Naive thymus-derived CD4-positive, alpha-beta T cell (primary cell): ENCODE measurements at places on chromosomes 4 and X. TPM values are rescaled to one million over a fixed set of nuclear protein-coding genes. Genes with fewer than 3 reads are reported as not detected.

Gene HERC3
- total RNA-seq: 37.8 and 38.1 TPM in 2 replicates

Gene SAT1
- 273 TPM for total RNA-seq

Gene FAM241A
- 2.4 TPM for total RNA-seq

Gene ARHGEF6
- 102 and 104 TPM in 2 replicates for total RNA-seq

DNA sequence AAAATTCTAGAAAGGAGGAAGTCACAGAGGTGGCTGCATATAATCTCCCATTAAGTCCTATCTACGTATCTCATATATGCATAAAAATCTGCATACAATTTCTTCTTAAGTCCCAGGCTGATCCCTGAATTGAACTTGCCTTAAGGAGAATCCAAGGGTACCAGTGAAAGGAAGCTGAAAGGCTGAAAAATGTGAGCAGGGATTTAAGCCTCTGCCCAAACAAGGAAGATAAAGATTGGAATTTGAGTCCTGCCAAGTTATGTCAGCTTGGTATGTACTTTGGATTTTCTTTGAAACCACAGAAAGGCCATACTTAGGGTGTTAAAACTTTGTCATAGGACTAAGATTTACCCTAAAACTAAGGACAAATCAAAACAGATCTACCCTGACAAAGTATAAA is 26.5 kb upstream of the GEMIN8 start:
- no peak overlapping the region for H3K27ac ChIP-seq
- no peak overlapping the region for H3K4me3 ChIP-seq
- H3K27me3 ChIP-seq: no peaks in the 10 kb centered on the region
- H3K4me1 ChIP-seq: no peaks in the 10 kb centered on the region
- no peak for DNase-seq

GRCh38 chr4:13452927-13453579 is 31.1 kb downstream of the RAB28 start:
- no peaks in the 10 kb centered on the region for H3K27me3 ChIP-seq
- no peaks in the 10 kb centered on the region for H3K4me1 ChIP-seq
- no peaks in the 10 kb centered on the region for H3K36me3 ChIP-seq

GRCh38 chr4:104015680-104016079 is 295.9 kb upstream of the TACR3 start:
- H3K36me3 ChIP-seq: no peaks in the 10 kb centered on the region
- DNase-seq: no peak
- H3K27ac ChIP-seq: no peak overlapping the region
- H3K4me3 ChIP-seq: no peak overlapping the region

GRCh38 chr4:73603854-73604584 is 16.2 kb downstream of the RASSF6 start:
- no peaks in the 10 kb centered on the region for H3K36me3 ChIP-seq
- no peak overlapping the region for H3K27ac ChIP-seq
- no peak for DNase-seq
- no peaks in the 10 kb centered on the region for H3K4me1 ChIP-seq
- no peak overlapping the region for H3K4me3 ChIP-seq
- no peaks in the 10 kb centered on the region for H3K27me3 ChIP-seq

- DNase-seq: no peak
- no peaks in the 10 kb centered on the region for H3K36me3 ChIP-seq
- no peak overlapping the region for H3K27ac ChIP-seq
- H3K4me1 ChIP-seq: no peaks in the 10 kb centered on the region
- no peaks in the 10 kb centered on the region for H3K27me3 ChIP-seq
Observed at GRCh38 chr4:64911846-64912245, 502.6 kb upstream of the TECRL start.

- H3K36me3 ChIP-seq: no peaks in the 10 kb centered on the region
- H3K27me3 ChIP-seq: no peaks in the 10 kb centered on the region
- H3K27ac ChIP-seq: no peak overlapping the region
- DNase-seq: no peak
Observed at GRCh38 chr4:126906466-126906865, 726.3 kb upstream of the INTU start.

GRCh38 chrX:151982222-151982621 is 7.7 kb upstream of the GABRE start:
- H3K4me3 ChIP-seq: no peak overlapping the region
- no peaks in the 10 kb centered on the region for H3K27me3 ChIP-seq
- no peaks in the 10 kb centered on the region for H3K4me1 ChIP-seq
- DNase-seq: no peak
- no peaks in the 10 kb centered on the region for H3K36me3 ChIP-seq

DNA sequence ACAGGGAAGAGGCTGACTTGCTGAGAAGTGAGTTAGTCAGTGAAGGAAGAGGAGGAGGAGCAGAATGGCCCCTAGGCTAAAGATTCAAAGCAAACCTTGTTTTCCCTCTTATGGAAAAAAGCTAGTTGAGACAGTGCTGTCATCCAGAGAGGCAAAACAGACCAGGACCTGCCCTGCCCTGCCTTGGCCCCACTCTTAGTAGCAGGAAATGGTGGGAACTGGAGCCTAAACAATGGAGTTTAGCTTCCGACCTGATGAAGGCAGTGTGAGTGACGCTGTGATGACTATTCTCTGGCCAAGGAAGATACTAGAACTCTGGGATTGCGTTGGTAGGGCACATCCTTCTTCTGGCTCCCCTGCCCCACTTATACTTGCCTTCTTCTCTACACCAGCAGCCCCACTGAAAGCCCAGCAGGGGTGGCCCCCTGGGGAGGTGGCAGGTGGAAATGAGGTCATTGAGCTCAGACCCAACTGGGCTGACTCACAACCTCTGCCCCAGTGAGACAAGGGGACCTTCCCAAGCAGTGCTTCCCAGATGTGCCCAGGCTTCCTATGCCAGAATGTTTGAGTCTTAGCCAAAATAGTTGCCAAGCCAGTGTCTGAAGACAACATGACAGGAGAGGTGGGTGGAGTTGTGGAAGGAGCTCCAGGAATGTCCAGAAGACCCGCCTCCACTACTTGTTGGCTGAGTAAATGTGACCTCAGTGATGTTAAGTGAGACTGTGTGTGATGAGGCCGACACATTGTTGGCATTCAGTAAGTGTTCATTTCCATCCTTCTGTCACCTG is 38.8 kb downstream of the MSN start:
- H3K27me3 ChIP-seq: no peaks in the 10 kb centered on the region
- no peak overlapping the region for H3K4me3 ChIP-seq
- H3K27ac ChIP-seq: peak overlapping the region; percentile 64
- DNase-seq: no peak

DNA sequence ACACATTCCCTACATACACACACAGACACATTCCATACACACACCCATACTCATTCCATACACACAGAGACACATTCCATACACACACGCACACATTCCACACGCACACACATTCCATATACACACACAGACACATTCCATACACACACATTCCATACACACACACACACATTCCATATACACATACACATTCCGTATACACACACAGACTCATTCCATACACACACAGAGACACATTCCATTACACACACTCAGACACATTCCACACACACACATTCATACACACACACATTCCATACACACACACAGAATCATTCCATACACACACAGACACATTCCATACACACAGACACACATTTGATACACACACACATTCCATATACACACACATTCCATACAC is 15.2 kb downstream of the LINC00632 start:
- no peaks in the 10 kb centered on the region for H3K36me3 ChIP-seq
- H3K4me1 ChIP-seq: no peaks in the 10 kb centered on the region
- no peaks in the 10 kb centered on the region for H3K27me3 ChIP-seq
- no peak overlapping the region for H3K27ac ChIP-seq
- no peak overlapping the region for H3K4me3 ChIP-seq

GRCh38 chr4:10666616-10667015 is 18.0 kb downstream of the CLNK start:
- no peak overlapping the region for H3K27ac ChIP-seq
- no peak for DNase-seq
- H3K4me1 ChIP-seq: no peaks in the 10 kb centered on the region
- no peaks in the 10 kb centered on the region for H3K27me3 ChIP-seq
- H3K36me3 ChIP-seq: no peaks in the 10 kb centered on the region

- no peaks in the 10 kb centered on the region for H3K36me3 ChIP-seq
- DNase-seq: no peak
- no peak overlapping the region for H3K4me3 ChIP-seq
- no peaks in the 10 kb centered on the region for H3K4me1 ChIP-seq
- H3K27me3 ChIP-seq: no peaks in the 10 kb centered on the region
- no peak overlapping the region for H3K27ac ChIP-seq
Observed at GRCh38 chr4:1416051-1416947, 10.1 kb upstream of the NKX1-1 start.

DNA sequence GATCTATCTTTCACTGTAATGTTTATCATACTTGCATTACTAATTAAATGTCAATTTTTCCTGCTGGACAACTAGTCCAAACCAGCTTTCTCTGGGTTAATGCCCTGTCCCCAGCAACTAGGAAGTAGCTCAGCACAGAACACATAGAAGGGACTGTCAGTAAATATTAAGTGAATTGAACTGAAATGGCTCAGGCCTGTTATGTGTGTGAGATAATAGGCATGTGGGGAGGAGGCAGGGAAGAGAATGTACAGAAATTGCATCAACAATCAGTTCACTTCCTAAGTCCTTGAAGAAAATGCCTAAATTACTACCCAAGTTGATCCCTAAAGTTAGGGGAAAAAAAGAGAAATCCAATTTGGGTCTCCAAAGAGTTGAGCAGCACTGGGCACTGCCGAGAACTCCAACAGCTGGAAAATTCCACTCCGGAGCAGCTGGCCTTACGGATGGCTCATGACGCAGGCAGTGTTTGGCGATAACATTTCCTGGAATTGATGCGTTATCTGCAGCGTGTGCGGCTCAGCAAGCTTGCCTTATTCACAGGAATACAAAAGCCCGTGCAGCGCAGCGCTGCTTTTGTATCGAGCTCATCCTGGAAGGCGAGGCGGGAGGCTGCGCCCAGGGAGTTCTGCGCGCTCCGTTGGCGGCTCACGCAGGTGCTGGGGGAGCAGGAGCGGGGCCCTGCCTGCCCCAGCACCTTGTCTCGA is 297.3 kb upstream of the LCORL start:
- H3K27me3 ChIP-seq: no peaks in the 10 kb centered on the region
- no peak overlapping the region for H3K4me3 ChIP-seq
- no peak overlapping the region for H3K27ac ChIP-seq

- H3K36me3 ChIP-seq: no peaks in the 10 kb centered on the region
- no peak overlapping the region for H3K4me3 ChIP-seq
- H3K4me1 ChIP-seq: no peaks in the 10 kb centered on the region
- no peak overlapping the region for H3K27ac ChIP-seq
- no peak for DNase-seq
Observed at GRCh38 chr4:147078875-147079658, 133.4 kb upstream of the TTC29 start.

DNA sequence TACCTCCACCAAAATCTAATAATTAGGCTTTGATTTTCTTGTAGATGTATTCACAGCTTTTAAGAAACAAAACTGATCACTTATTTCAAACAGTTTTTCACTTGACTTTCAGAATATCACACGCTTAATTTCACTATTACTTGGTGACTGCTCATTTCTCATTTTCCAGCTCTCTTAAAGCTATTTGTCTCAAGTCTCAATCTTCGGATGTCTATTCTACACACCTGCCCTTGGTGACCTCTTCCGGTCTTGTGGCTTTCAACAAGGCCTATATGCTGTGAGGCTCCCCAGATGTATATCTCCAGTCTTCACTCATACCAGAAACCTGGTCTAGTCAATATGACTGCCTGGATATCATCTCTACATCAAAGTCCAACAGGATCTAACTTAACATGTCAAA is 34.9 kb upstream of the ANXA10 start:
- H3K4me1 ChIP-seq: no peaks in the 10 kb centered on the region
- H3K4me3 ChIP-seq: no peak overlapping the region
- no peaks in the 10 kb centered on the region for H3K36me3 ChIP-seq
- no peak for DNase-seq

DNA sequence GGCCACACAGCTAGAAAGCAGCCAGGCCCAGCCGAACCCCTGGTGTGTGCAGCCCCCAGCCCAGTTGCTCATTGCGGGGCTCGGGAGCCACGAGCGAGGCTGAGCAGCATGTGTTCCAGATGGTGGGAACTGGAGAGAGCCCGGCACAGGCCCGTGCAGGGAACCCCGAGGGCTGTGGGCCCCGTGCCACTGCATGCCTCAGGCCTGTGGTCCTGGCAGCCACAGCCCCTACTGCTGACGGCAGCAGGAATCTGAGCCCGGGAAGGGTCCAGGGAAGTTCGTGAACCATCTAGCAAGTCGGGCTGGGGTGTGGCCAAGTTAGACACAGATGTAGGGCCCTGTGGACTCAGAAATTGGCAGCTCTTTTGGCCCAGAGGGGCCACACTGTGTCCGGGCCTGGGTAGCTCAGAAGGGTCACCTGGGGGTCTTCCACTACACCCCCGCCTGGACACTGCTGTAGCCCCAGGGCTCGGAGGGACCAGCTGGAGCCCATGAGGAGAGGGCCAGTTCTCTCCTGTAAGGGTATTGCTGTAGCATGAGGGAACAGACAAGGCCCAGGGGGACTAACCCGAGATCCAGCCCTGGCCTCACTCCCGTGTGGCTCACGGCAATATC is 12.1 kb downstream of the HTRA3 start:
- H3K27ac ChIP-seq: no peak overlapping the region
- H3K36me3 ChIP-seq: no peaks in the 10 kb centered on the region
- H3K4me3 ChIP-seq: no peak overlapping the region

- no peaks in the 10 kb centered on the region for H3K27me3 ChIP-seq
- H3K4me1 ChIP-seq: no peaks in the 10 kb centered on the region
- H3K36me3 ChIP-seq: no peaks in the 10 kb centered on the region
- H3K27ac ChIP-seq: no peak overlapping the region
Observed at GRCh38 chr4:56689201-56689969, 8.3 kb upstream of the HOPX start.

DNA sequence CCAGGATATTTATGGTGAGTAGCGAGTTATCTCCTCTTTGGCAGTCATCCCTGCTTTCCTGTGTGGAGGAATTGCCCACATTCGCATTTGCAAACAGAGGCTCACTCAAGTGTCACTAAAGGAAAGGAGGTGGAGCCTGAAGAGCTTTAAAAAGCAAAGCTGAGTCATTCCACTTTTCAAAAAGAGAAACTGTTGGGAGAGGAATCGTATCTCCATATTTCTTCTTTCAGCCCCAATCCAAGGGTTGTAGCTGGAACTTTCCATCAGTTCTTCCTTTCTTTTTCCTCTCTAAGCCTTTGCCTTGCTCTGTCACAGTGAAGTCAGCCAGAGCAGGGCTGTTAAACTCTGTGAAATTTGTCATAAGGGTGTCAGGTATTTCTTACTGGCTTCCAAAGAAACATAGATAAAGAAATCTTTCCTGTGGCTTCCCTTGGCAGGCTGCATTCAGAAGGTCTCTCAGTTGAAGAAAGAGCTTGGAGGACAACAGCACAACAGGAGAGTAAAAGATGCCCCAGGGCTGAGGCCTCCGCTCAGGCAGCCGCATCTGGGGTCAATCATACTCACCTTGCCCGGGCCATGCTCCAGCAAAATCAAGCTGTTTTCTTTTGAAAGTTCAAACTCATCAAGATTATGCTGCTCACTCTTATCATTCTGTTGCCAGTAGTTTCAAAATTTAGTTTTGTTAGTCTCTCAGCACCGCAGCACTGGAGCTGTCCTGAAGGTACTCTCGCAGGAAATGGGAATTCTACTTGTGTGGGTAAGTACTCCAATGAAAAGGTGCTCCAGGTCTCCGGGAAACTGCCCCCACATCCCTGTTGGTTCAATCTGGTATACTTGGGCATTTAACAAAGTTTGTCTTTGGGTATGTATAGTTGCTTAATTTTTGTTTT is at the start of gene EGF:
TSS of gene EGF (plus strand) at position 178 of the 890 bp plus-strand sequence. CDS start at position 631, 453 bp downstream.
- no peaks in the 10 kb centered on the region for H3K27me3 ChIP-seq
- H3K27ac ChIP-seq: no peak within 1 kb of the TSS
- no peaks in the 10 kb centered on the region for H3K4me1 ChIP-seq
- H3K36me3 ChIP-seq: no peaks in the 10 kb centered on the region
- no peak for DNase-seq

GRCh38 chr4:37891260-37892159 is 626 bp downstream of the TBC1D1 start:
- H3K36me3 ChIP-seq: no peaks in the 10 kb centered on the region
- H3K27me3 ChIP-seq: no peaks in the 10 kb centered on the region
- H3K4me1 ChIP-seq: peaks cover 10% of the 10 kb centered on the region
- peak; percentile 62 for DNase-seq
- H3K4me3 ChIP-seq: peak overlapping the region; percentile 51
